ENCODE measurements at places on chromosomes 3 and 15.

GRCh38 chr15:89852342-89852995, 37.8 kb upstream of the ANPEP start:
- no peak for DNase-seq

- DNase-seq = no peak
Measured at GRCh38 chr3:112000367-112000771, 1.6 kb downstream of the TAGLN3 start.

- DNase-seq = no peak
Measured at GRCh38 chr3:195153130-195153529, 117.8 kb downstream of the XXYLT1 start.

DNA sequence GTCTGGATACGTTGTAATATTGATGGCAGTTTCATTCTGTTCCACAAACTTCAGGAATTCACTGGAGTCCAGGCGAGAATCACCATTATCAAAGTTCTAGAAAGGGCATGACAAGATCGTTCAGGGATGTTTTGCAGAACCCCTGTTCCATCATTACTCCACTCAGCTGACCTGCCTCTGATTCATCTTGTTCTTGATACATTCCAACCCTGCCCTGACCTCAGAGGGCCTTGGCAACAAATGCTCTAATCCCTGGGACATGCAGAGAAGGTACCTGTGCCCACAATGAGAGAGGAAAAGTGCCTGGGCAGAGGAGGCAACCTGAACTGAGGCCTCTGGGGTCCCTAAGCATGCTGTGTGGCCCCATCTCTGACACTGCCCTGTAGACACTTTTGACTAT, 45.9 kb downstream of the FSTL1 start:
- no peak for DNase-seq

DNA sequence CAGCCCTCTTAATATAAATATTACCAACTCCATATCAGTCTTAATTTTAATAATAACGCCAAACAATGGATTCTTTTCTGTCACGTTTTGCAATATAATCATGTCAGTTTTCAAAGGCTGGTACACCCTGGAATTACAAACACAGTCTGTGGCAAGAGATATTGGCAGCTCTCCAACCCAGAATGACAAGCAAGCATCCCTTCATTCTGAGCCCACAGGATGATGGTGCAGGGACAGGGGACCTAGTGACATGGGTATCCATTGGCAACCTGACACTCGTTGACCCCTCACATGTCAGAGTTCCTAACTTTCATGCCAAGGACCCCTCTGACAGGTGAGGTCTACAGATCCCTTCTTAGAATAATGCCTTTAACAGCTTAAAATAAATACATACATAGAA, 154.5 kb upstream of the TSC22D2 start:
- no peak for DNase-seq

DNA sequence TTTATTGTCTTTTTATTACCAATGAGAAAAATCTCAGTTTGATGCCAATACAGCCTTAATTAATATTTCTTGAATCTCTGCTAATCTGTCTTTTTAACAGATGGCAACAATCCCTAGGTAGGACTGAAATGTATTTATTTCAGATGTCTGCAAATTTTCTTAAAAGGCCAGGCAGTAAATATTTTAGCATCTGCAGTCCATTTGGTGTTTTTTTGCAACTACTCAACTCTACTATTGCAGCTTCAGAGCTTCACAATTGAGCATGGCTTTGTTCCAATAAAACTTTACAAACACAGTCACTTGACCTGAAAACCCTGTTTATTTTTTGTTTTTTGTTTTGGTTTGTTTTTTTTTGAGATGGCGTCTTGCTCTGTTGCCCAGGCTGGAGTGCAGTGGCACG, 82.7 kb downstream of the RARB start:
- DNase-seq = no peak

All from stimulated activated CD4-positive, alpha-beta T cell treated with anti-CD3 and anti-CD28 coated beads, Interleukin-12 subunit alpha, Interleukin-12 subunit beta, amount 100 ng/mL, for 24 hours (primary cell).